ENCODE measurements at places on chromosomes 13 and 19.

- no peak for DNase-seq
Measured at GRCh38 chr19:52200044-52200443, 10.2 kb downstream of the PPP2R1A start.

DNA sequence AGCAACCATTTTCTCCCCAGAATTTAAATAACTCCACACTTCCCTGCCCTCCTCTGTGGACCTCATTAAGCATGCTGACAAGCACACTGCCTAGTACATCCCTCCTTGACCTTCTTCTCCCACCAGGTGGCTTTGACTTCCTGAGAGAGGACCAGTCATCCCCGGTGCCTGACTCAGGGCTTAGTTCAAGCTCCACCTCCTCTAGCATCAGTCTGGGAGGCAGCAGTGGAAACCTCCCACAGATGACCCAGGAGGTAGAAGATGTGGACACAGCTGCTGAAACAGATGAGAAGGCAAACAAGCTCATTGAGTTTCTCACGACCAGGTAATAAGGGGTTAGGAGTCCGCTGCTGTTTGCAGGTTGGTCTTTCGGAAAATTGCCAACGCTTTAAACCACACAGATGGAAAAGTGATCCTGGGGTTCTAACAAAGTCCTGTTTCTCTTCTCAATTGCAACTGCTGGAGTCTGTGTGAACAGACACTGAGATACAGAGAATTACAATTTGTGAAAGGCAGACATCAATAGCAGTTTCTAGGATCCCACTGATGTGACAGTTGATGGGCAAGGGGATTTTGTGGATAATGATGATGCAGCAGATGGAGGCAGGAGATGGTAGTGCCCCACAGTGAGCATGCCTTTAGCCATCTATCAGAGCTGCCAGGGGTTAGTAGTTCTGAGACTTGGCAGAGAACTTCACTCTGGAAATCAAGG is 86.7 kb downstream of the ZAR1L start:
- DNase-seq, result no peak

- no peak for DNase-seq
Measured at GRCh38 chr19:53660584-53660983, 28.8 kb downstream of the DPRX start.

DNA sequence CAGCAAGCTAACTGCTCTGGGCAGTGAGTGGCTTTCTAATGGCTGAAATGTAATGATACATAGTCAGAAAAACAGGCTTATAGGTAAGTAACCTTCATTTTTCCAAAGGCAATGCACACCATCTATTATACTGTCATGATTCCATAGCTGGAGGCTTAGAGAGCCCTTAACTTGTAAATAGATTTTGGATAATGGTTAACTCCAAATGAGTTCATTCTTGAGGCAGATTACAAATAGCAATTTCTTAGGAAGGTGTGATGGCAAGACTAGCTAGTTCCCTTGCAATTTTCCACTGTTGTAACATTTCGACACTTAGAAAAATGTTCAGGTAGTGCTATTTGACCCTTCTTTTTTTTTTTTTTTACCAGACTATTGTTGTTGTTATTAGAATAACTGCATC is 789.8 kb upstream of the PCDH9 start:
- no peak for DNase-seq

DNA sequence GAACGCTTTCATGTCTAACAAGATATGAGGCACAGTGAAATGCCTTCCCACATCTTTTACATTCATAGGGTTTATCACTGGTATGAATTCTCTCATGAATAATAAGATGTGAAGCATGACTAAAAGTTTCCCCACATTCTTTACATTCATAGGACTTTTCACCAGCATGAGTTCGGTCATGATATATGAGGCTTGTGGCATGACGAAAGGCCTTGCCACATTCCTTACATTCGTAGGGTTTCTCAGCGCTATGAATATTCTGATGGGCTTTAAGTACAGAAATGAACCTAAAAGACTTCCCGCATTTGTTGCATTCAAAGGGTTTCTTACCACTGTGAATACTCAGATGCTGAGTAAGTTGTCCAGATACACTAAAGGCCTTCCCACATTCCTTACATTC is 21.3 kb downstream of the ZNF607 start:
- no peak for DNase-seq

GRCh38 chr13:73075546-73075945 is 16.7 kb downstream of the KLF5 start:
- no peak for DNase-seq

DNA sequence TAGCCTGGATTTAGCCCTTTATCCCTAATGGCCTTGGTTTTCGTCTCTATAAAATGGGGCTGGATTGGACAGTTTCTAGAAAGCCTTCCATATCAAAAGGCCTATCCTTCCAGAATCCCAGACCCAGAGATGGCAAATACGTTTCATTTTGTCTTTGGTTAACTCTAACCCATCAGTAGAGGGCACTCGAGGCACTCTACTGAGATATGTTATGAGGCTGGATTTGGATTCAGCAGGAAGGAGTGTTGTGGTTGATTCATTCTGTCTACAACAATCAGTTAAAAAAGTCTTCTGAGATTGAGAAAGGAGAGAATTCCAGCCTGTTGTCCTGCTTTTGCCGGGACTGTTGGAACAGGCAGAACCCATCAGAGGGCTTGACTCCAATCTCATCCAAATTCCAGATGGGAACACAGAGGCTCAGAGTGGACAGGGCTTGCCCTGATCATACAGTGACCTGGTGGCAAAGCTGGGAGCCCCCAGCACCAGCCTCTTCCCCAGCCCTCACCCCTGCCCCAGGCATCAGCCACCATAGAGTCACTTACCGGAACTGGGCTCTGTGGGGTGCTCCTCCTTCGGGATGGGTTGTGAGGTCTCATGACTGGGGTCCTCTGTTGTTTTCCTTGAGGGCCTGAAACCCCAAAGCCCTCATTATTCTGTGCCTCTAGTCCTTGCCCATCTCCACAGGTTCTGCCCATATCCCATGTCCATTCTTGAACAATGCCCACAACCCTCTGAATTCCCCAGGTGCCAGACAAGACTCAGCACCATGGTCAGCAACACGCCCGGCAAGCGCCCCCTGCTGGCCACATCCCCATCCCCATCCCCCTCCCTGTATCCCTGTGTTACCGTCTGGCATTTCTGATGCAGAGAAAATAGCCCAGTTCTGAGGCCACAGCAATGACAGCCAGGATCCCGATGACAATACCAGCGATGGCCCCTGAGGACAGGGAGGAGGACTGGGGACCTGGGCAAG is 12.3 kb upstream of the ZNF180 start:
- no peak for DNase-seq
